ELF-1 (cell line): ENCODE measurements at places on chromosomes 7 and 10.

GRCh38 chr7:127799535-127800305, 147.7 kb downstream of the SND1 start:
- no peak for DNase-seq

GRCh38 chr7:28156401-28156800, 24.2 kb downstream of the JAZF1 start:
- no peak for DNase-seq

GRCh38 chr10:11112718-11113117, 95.0 kb downstream of the CELF2 start:
- no peak for DNase-seq

DNA sequence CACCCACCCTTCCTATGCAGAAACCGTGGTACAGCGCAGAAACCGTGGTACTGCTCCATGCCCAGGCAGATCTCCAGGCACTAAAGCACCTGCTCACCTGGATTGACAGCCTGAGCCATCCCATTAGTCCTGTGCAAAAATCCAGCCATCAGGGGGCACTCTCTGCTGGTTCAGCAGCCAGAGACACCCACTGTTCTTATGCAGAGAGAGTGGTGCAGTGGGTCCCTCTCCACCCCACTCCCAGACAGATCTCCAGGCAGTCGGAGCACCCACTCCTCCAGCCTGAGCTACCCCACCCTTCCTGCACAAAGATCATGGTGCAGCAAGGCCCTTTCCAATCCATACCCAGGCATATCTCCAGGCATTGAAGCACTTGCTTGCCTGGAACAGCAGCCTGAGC, 219.8 kb downstream of the CTNNA3 start:
- DNase-seq: peak; percentile 3

- no peak for DNase-seq
These were observed 197.5 kb downstream of the GRID1 start for GRCh38 chr10:86169066-86169465.
